ENCODE measurements at places on chromosomes 1 and 21.

GRCh38 chr21:25396135-25396711, 211.1 kb downstream of the MRPL39 start:
- DNase-seq, result no peak

DNA sequence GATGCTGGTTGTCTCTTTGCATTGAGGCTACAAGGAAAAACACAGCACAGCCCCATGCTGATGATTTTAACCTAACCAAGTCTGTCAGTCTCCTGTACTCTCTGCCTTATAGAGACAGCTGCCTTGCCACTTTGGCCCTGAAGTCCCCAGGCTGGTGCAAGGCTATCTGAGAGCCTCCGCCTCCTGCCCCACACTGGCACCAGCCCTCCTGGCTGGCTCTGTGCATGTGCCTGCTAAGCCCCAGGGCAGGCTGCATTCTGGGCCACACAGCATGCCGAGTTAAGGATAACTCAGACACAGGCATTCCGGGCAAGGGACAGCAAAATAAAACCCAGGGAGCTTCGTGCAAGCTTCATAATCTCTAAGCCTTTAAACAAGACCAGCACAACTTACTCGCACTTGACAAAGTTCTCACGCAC, 910 bp downstream of the RUNX1 start:
- DNase-seq, result no peak

DNA sequence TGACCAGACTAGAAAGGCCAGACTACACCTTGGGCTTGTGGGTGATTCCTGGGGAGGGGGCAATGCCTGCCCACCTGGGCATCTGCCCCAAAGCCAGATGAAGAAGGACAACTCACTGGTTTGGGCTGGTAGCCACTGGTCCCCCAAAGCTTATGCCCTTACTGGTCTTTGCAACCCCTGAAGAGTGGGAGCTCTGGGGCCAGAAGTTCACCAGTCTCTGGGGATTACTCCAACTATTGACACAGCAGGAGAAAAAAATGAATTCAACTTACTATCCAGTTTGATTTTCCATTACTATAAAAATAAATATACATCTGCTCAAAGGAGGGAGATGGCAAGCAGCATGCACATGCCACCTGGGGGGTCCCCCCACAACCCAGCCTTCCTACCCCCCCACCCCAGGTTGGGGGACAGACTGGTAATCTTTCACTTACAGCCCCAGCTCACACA, 2.6 kb downstream of the AHDC1 start:
- DNase-seq, result no peak

GRCh38 chr1:221097479-221098281, 218.4 kb downstream of the HLX start:
- no peak for DNase-seq

- no peak for DNase-seq
These were observed 502.6 kb downstream of the KIF26B start for GRCh38 chr1:245657371-245657770.

- no peak for DNase-seq
These were observed 86.9 kb downstream of the LRRC8D start for GRCh38 chr1:89907727-89908212.

DNA sequence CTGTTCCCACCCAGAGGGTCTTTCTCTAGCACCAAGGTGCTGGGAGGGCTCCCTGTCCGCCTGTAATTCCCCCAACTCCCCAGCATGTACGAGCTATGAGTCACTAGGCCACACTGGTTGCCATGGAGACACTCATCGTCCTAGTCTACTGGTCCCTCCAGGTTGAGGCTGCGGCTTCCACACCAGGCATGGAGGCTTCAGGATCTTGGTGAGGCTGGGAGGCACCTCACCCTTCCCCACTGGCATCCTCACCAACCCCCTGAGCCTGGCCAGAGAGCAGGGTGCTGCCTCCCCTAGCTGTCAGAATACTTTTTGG, 75.6 kb upstream of the KAZN start:
- DNase-seq, result no peak

GRCh38 chr1:157312082-157312812, 174.1 kb upstream of the ETV3 start:
- DNase-seq, result no peak

DNA sequence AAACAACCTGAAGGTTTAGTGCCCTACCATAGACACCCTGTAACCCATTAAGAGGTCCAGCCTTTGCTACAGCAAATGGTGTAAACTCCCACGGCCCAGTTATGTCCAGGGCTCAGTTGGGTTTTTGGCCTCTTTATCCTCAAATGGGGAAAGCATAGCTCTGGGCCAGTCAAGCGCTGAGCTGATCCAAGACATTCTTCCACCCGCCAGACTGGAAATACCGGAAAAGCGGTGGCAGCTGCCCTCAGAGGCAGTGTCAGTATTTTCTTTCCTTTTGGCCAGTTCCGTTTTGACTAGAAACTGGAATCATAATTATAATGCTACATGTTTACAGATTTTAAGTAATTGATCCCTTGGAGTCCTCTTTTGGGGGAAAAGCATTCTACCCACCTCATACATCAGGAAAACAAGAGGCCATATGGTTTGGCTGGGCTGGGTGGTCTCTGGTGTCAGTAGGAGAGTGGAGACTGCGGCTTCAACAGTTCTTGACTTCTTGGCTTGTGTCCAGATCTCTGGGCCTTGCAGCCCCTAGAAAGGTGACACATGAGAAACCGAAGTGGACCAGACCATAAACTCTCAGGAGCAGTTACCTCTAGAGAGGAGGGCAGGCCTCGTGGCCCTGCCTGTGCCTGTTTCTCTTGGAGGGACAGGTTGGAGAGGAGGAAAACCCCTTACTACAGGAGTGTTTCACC, 30.2 kb upstream of the CLDN14 start:
- DNase-seq, result no peak

GRCh38 chr1:23286401-23286800, 57.7 kb downstream of the HNRNPR start:
- DNase-seq, result no peak

GRCh38 chr1:32991386-32991785, 26.8 kb upstream of the RNF19B start:
- DNase-seq, result no peak

DNA sequence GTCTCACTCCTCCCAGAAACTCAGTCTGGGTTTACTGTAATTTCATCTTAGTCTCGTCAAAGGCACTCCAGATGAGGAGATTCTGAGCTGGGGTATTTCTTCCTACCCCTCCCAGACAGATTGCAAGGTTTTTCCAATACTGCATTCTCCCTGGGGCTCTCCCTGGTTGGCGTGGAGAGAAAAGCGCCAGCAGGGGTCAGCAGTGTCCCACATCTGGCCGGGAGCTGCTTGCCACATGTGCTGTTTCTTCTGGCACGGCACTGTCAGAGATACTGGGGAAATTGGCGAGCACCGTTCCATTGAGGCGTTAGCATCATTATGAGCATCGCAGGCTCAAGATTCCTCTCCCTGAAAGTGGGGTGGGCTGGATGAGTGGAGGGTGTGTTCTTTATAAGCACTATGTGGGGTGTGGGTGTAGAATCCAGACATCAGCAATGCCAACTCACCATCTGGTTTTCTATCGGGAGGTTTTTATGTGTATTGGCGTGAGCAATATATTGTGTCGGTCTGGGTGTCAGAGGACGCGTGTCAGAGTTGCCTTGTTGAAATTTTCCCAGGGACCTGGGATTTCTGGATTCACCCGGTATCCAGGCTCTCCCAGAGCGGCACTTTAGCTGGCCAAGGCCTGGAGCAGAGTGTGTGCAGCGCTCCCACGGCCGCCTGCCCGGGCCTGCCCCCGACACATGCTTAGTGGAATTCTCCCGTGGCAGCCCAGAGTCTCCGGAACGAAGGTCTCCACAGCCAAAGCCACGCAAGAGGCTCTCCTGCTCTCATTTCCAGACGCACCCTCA, 8.0 kb upstream of the NAV1 start:
- DNase-seq, result peak; percentile 61

DNA sequence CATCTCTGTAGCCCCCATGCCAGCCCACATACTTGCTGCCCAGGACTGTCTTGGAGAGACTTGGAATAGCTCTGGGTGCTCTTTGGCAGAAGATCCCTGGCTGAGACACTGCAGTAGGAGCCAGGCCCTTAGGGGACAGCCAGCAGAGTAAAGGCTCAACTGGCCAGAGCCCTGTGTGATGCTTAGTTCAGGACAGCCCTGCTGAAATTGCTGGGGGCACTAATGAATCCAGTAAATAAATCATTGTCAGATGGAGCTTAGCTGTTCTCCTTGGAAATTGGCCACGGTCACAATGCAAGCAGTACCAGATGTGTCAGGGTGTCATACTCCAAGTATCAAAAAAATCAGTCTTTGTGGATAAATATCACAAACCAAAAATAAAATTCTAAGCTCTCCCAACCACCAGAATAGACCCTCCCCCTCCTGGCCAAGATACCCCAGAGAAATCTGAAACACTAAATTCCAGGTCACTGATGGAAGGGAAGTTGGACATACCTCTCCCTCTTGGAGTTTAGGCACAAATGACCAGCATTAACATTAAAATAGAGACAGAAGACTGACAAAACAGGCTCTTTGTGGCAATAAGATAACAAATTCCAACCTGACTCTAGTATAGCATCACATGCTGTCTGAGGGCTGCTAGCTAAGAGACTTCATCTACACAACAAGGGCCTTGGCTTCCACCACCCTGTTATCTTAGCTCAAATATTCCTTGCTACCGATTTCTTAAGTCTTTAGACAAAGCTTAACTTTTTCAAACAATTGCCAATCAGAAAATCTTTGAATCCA, 83.2 kb upstream of the DNAH14 start:
- DNase-seq, result no peak

DNA sequence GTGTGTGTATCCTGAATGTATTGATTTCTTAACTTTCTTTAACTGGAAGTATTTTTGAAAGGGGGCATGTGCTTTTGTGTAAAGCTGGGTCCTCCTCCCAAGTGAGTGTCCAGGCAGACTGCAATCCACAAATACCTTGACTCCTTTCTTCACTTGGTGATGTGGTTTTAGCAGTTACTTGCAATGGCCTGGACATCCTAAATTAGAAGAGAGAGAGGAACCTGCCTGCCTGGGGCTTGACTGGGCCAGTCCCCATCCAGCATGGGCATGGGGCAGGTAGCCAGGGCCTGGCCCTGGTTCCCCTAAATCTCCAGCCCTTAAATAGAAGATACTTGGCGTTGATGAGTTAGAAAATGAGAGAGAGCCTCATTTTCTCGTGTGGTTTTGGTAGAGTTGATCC, 159.7 kb downstream of the PGBD5 start:
- no peak for DNase-seq

GRCh38 chr1:226979115-226979516, 39.0 kb downstream of the COQ8A start:
- no peak for DNase-seq

GRCh38 chr1:22611530-22611947, 24.9 kb upstream of the C1QA start:
- no peak for DNase-seq

GRCh38 chr1:28037946-28038345, 50.5 kb downstream of the EYA3 start:
- DNase-seq, result no peak

- no peak for DNase-seq
These were observed 21.4 kb downstream of the KIRREL1 start for GRCh38 chr1:158014731-158015320.

DNA sequence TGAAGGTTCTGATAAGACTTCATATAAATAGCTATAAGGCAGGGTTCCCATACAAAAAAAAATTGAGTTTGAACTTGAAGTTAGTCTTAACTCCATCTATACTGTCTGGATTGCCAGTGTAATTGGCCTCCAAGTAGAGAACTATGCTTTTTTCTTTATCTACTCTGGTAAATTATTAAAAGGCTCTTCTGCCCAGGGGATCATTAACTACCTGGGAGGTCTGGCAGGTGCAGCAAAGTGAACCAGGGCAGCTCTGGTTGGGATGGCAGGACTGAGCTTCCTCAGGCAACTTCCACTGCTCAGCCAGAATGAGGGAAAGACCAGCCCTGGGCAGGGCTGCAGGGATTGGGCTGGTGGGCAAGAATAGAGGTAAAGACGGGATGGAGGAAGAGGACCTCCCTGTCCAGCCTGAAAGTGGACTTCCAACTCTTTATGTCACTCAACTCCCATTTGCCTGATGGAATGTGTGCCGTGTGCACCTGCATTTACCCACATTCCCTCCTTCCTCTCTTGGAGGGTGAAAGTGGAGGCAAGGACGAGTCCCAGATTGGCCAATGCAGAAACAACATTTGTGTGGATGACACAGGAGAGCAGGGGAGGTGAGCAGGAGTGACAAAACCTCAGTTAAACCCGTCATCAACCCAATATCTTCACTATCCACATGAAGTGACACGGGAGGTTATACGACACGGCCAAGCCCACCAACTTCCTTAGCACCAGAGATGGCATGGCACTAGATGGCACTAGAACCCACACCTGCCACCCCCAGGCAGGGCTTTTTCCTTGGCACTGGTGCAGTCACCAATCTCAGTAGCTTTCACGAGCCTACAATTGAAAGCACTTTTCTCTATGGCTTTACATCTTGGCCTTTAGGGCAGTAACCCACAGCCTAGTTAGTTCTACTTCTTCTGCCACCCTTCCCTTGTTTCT, 25.2 kb downstream of the CCN1 start:
- DNase-seq, result no peak

DNA sequence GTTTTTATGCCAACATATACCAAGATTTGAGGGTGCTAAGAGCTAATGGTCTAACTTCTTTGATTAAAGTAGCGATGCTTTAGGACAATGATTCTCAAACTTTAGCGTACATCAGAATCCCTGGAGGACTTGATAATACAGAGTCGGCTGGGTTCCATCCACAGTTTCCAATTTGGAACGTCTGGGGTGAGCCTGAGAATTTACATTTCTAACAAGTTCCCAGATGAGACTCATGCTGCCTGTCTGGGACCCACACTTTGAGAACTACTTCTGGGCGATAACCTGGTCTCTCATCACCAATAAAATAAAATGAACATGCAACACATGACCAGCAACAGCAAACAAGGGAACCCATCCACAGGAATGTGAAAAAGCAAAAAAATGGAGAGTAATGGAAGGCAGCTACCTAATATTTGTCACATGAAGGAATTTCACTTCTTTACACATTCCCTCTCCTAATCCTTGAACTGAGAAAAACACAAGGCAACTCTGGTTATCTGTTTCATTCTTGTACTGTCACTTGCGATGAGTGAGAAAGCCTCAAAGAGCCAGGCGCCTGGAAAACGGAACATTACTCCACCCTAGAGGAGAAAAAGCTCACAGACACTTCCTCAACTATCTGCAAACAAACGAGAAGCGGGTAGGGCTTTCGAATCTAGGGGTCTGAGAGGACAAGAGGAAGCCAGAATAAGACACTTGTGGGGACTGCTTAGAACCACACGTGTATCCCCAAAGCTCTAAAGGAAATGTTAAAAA, 14.0 kb downstream of the HSF2BP start:
- DNase-seq, result peak; percentile 33

GRCh38 chr1:31985430-31985829, 28.2 kb upstream of the KHDRBS1 start:
- DNase-seq, result no peak

GRCh38 chr1:169149555-169150286, 43.2 kb downstream of the ATP1B1 start:
- DNase-seq, result no peak

GRCh38 chr1:115632251-115633026, 9.3 kb upstream of the VANGL1 start:
- no peak for DNase-seq

- DNase-seq, result no peak
These were observed 41.8 kb downstream of the KIFAP3 start for GRCh38 chr1:170032531-170033280.

GRCh38 chr1:8915446-8915845, 30.2 kb upstream of the CA6 start:
- no peak for DNase-seq

- DNase-seq, result no peak
These were observed 6.1 kb downstream of the STRIP1 start for GRCh38 chr1:110040548-110040947.

- DNase-seq, result no peak
These were observed 64.0 kb downstream of the PRRX1 start for GRCh38 chr1:170727963-170728362.

- DNase-seq, result no peak
These were observed at the start of gene ACTRT2 for GRCh38 chr1:3021233-3021671. ACTRT2 (plus strand) TSS chr1:3021467; CDS start chr1:3021687, 220 bp downstream.

All from SHP77 treated with DMSO at 0.1 percent for 48 hours (cell line).